ENCODE measurements at places on chromosomes 5 and 9.

- no peak for DNase-seq
These were observed 100.4 kb downstream of the NFIB start for GRCh38 chr9:14213504-14213903.

DNA sequence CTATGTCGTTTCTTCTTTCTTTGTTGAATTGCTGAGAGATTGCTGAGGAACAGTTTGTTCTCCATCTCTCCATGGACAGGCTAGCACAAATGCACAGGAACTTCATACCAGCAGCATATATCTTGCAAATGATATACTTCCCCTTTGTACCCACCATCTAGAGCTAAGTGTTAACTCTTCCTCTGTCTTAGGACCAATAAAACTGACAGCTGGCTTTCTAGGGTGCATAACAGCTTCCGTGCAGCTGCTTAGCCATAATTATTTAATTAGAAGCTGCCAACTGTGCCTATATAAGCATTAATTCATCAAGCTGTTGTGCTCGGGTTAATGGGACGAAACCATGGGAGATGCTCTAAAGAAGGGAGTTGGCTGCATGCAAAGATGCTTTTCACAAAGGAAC, 38.7 kb downstream of the KCTD16 start:
- no peak for DNase-seq

- no peak for DNase-seq
These were observed 187.7 kb downstream of the ENC1 start for GRCh38 chr5:74452856-74453255.

GRCh38 chr5:75574791-75575190, 36.5 kb upstream of the ANKDD1B start:
- no peak for DNase-seq

GRCh38 chr5:34843497-34843896, 4.5 kb downstream of the TTC23L start:
- no peak for DNase-seq

DNA sequence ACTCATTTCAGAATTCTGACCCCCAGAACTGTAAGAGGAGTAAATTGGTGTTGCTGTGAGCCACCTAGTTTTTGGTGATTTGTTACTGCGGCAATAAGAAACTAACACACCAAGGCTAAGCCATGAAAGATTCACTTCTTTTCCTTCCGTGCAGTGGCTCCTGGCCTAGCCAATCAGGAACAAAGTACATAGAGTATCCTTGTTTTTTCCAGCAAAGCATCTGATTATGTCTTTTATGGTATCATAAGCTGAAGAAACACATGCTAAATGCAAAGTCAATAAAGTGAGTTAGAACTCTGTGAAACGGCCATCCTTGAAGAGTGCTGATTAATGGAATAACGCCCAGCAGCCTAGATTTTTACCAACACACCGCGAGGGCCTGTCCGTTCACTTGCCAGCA, 11.4 kb downstream of the RNF130 start:
- no peak for DNase-seq

DNA sequence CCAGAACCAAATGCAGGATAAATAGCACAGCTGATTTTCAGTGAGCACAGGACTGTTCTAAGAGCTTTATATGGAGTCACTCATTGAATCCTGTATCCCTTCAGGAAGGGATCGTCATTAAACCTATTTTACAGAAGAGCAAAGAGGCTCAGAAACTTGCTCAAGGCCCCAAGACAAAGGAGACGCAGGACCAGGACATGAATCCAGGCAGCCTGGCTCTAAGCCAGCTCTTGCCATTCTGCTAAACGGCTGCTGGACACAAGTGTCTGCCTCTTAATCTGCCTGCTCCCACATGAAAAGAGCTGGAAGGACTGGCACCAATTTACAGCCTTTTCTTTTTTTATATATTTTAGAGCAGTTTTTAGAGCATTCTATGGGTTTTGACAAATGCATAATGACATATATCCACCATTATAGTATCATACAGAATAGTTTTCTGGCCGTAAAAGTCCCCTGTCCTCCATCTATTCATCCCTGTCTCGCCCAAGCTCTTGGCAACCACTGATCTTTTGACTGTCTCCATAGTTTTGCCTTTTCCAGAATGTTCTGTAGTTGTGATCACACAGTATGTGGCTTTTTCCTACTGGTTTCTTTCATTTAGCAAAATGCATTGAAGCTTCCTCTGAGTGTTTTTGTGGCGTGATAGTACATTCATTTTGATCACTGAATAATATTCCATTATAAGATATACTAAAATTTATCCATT, 37.5 kb downstream of the RETREG1 start:
- DNase-seq = no peak

- DNase-seq = no peak
These were observed 173.4 kb upstream of the SGCD start for GRCh38 chr5:156153602-156154001.

- no peak for DNase-seq
These were observed 336.6 kb downstream of the CWC27 start for GRCh38 chr5:65105301-65105700.

GRCh38 chr5:95824747-95825146, 2.2 kb upstream of the GLRX start:
- no peak for DNase-seq

DNA sequence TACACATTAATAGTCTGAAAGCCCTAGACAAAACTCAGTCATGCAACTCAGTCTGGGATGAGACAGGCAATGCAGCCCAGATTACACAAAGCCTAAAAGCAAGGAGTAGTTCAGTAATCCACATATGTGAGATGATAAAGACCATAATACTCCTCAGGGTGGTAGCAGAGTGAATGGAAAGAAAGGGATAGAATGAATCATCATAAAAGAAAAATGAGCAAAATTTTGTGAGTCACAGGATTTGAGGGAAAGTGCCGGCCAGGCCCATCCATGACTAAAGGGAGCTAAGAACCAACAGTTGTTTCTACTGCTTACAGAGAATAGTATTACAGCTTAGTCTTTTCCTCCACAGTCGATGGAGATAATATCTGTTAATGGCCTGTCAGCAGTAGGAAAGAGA, 90.0 kb upstream of the POU5F2 start:
- DNase-seq = no peak

DNA sequence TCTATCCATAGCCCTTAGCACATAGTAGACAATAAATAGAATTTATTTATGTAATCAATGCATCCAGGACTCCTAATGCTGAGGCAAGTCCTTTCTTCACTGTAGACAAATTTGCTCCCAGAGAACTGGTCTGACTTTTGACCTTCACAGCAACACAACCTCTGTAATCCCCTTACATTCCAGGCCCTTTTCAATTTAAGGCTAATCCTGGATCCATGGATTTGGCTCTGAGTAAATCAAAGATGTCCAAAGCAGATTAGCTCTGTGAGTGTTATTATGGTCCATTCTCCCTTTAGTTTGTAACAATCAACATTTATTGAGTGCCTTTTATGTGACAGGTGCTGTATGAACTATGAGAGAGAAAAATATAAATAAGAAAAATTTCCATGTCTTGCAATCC, 27.4 kb upstream of the TMC1 start:
- no peak for DNase-seq

GRCh38 chr5:92518318-92518904, 1062.6 kb downstream of the NR2F1-AS1 start:
- DNase-seq = no peak

DNA sequence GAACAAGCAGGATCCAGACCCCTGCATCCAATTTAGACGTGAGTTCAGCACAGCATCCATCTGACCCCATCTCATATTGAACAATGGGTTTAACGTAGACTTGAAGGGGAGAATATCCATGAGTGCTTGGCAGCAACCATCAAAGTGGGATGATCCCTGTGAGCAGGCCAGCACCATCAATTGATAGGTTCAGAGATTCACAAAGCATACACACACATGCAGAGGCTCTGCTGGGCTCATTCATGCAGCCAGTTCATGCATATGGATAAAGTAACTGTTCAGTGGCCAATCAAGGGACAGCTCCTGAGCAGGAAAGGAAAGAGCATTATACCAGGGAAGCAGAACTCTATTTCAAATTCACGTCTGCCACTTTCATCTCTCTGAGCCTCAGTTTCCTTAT, 24.8 kb upstream of the CPEB4 start:
- DNase-seq = no peak

GRCh38 chr9:77750284-77750683, 102.2 kb upstream of the GNA14 start:
- DNase-seq = no peak

DNA sequence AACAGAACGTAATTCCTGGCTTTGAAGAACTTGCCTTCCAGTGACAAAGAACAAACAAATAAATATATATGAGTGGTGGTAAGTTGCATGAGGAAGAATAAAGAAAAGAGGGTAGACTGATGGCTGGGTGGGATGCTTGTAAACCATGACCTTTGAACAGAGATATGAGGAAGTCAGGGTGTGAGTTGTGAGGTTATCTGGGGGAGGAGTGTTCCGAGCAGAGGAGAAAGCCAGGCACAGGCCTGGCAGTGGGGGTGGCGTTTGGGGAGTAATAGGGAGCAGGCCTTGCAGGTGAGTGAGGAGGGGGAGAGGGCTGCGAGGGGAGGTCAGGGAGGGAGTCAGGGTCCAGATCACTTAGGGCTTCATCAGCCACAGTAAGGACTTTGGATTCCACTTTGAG, 213.4 kb downstream of the PTTG1 start:
- no peak for DNase-seq

- no peak for DNase-seq
These were observed 70.2 kb upstream of the ADAMTS2 start for GRCh38 chr5:179415291-179416060.

- DNase-seq = no peak
These were observed 16.9 kb upstream of the NTRK2 start for GRCh38 chr9:84652496-84653120.

DNA sequence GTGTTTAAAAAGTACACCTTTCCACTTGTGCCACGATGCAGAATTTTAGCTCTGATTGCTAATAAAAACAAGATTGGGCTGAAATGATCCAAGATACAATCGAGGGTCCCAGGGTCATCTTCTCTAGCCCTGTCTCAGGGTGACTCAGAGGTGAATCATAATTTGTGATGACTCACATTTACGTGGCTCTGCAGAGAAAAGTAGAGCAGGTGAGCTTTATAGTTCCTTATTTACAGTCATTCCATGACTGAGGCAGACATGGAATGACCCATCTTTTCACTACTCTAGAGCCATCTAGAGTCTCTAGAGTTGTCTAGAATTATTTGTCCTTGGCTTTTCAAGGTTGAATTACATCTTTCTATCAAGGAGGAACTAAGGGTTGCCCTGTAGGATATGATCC, 155.2 kb downstream of the GAS1 start:
- no peak for DNase-seq

GRCh38 chr5:35145691-35146317, 84.5 kb downstream of the PRLR start:
- DNase-seq = no peak

GRCh38 chr5:36944607-36945225, 68.1 kb downstream of the NIPBL start:
- DNase-seq = no peak

- no peak for DNase-seq
These were observed 418.9 kb downstream of the ARHGEF28 start for GRCh38 chr5:74044936-74045335.

- DNase-seq = no peak
These were observed 61.3 kb downstream of the MEGF9 start for GRCh38 chr9:120652934-120653333.

GRCh38 chr9:21060919-21061561, 16.7 kb downstream of the IFNB1 start:
- peak; percentile 2 for DNase-seq

GRCh38 chr5:135251093-135251492, 147.9 kb downstream of the MACROH2A1 start:
- no peak for DNase-seq

- DNase-seq = peak; percentile 55
These were observed at the start of gene NEURL1B for GRCh38 chr5:172640822-172641358. TSS of gene NEURL1B (plus strand) at chr5:172641263. CDS start at chr5:172641407, 144 bp downstream.

DNA sequence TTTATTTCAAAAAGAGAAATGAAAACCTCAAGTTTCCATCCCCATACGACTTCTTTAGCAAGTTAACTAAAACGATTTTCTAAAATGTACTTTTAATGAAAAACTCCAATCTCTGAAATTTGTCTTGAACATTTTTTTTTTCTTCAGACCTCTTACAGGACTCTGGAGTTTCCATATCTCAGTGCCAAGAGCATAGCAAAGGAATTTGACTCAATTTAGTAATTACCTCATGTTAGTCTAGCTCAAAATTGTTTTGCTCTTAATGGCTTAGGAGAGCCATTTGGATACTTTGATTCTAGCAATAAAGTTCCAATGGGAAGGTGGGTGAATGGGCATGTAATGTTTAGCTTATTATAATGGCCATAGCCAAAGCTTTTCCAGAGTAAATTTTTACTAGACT, 26.0 kb upstream of the SPATA31D4 start:
- DNase-seq = no peak

DNA sequence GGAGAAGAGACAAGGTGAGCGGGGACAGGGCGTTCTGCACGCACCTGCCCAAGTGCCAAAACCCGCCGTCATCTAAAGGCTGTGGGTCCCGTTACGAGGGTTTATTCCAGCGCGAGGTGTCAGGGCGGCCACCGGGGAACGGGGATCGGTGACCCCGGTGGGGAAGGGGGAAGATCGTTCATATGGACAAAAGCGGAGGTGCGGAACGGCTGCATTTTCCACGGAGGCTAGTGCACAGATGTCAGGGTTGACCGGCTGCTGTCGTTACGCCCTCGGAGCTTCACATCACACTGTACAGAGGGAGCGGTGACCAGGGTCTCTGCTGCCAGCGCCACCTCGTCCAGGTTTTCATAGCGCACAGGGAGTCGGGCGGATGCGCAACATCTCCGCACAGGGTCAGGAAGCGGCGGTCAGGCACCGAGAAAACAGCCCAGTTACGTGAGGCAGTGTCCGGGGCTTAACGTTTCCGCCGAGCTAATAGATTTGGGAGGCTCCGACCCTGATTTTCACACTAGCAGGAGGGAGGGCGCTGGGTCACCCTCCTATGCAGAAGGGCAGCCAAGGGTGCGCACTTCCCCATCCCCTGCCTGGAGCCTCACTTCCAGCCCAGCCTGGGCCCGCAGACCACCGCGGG, 13.5 kb downstream of the BTNL9 start:
- no peak for DNase-seq

- DNase-seq = no peak
These were observed 46.0 kb downstream of the ENTREP1 start for GRCh38 chr9:69371001-69371400.

DNA sequence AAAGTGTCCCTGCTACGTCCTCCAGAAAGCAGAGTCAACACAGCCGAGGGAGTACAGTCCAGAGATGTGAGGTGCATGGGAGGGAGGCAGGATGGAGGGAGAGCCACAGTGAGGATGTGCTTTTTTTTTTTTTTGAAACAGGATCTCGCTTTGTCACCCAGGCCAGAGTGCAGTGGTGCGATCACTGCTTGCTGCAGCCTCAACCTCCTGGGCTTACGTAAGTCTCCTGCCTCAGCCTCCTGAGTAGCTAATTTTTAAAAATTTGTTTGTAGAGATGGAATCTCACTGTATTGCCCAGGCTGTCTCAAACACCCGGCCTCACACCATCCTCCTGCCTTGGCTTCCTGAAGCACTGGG, 33.2 kb upstream of the ALDH1B1 start:
- no peak for DNase-seq

Data from CD4-positive, alpha-beta T cell treated with Interleukin-6 for 4 hours (primary cell).